ENCODE measurements at places on chromosomes 3 and 15. TPM values are rescaled to one million over a fixed set of nuclear protein-coding genes. Genes with fewer than 3 reads are reported as not detected.

Gene SYNM
- polyA plus RNA-seq = 2.2 TPM

Gene LMOD3
- polyA plus RNA-seq = 0.05 TPM

Gene OR5K2
- polyA plus RNA-seq = 0.81 TPM

Gene SIDT1
- polyA plus RNA-seq = 5.3 TPM

Gene UBL7
- 64.7 TPM for polyA plus RNA-seq

Gene TRPM1
- polyA plus RNA-seq = 0.09 TPM

Gene PROK2
- 0.10 TPM for polyA plus RNA-seq

Gene COMMD2
- 58.7 TPM for polyA plus RNA-seq

Gene KIF15
- polyA plus RNA-seq = 21.6 TPM

Gene STRC
- 1.8 TPM for polyA plus RNA-seq

Gene MYO5C
- polyA plus RNA-seq = 31.9 TPM

GRCh38 chr3:135337192-135337591 is 542.1 kb downstream of the EPHB1 start:
- DNase-seq = no peak

DNA sequence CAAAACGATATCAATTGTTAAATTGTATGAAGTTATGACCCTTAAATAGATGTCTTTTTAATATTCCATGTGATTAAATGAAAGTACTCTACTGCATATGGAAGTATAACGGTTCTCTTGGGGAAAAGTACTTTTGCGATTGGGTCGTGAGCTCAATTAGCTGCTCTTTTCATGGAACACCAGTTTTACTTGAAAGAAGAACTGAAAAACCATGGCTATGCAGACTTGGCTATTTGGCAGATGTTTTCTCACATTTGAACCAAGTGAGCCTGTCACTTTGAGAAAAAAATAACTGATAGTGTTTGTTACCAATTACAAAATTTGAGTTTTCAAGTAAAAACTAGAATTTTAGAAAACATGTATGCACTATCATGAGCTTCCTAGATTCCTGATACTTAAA is 5.9 kb upstream of the INAFM2 start:
- DNase-seq = no peak

DNA sequence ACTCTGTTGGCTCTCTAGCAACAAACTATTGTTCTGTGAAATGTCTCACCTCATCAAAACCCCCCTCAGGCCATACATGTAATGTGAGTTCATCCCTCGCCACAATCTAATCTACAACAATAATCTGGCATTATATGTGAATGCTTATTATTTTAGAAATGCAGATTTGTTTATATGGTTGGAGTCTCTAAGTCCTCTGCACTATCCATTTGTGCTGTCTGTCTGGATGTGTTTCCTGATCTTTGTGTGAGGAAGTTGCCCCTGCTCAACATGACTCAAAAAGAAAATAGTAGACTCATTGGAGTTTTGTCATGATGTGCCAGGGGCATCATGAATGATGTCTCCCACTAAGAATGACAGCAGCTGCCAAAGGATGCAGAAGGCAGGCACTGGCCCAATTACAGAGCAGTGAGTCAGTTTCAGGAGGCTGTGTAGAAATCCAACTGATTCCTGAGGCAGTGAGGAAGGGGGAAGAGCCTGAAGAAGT is 161.6 kb upstream of the PDZRN3 start:
- DNase-seq = no peak

GRCh38 chr3:55519019-55519418 is 31.9 kb upstream of the WNT5A start:
- no peak for DNase-seq

GRCh38 chr3:150450916-150451315 is 42.8 kb downstream of the TSC22D2 start:
- no peak for DNase-seq

DNA sequence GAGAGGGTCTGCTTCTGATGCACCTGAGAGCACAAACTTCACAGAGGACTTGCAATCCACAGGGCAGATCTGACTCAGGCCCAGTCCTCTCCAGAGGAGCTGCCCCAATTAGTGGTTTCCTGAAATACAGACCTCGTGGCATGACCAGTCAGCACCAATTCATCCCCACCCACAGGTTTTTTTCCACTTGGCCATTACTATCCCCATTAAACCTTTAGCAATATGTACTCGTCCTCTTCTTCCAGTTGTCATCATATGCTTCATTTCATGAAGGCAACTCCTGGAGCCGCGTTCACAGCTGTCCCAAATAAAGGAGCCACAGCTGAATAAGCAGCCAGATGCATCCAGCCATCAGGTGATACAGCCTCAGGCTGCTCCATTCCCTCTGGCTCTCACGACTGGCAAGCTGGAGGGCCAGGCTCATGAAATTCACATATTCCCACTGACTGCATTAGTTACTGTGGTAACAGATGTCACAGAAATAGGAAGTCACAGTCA is 163.1 kb downstream of the FMN1 start:
- no peak for DNase-seq

- DNase-seq = no peak
Measured at GRCh38 chr3:52120556-52121463, 33.4 kb downstream of the POC1A start.

GRCh38 chr3:9185046-9185445 is 64.4 kb downstream of the SRGAP3 start:
- no peak for DNase-seq

DNA sequence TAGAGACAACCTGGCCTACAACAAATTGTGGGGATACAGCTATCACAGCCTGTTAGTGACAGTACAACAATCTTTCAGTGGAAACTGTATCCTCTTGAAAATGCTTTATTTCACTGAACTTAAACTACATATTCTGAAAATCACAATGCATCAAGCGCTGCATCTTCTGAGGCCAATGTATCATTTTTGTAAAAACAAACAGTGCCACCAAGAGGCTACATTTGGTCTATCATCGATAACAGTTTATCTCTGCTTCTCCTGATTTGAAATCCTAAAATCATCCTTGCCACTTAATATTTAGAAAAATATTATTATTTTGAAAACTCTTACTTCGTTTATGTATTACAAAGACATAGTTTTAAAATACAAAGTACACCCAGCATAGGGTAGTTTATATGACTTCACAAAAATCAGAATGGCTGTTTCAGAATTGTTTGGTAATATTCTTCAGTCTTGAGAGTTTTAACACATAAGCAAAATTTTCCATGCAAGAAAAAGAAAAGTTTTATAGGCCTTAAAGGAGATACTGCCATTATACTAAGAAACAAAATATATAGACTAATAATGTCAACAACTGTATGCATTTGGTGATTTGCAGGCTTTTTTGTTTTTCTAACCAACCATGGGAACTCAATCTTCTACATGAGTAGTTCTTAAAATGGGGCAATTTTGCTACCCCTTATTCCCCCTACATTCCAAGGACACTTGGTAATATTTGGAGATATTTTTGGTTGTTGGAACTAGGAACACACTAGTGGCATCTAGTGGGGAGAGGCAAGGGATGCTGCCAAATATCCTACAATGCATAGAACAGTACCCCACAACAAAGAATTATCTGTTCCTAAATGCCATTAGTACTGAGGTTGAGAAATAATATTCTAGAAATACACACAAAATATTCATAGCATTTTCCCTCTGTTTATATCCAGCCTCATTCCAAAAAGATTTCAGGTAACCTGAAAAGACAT is 42.3 kb downstream of the WDR72 start:
- DNase-seq = peak; percentile 7

DNA sequence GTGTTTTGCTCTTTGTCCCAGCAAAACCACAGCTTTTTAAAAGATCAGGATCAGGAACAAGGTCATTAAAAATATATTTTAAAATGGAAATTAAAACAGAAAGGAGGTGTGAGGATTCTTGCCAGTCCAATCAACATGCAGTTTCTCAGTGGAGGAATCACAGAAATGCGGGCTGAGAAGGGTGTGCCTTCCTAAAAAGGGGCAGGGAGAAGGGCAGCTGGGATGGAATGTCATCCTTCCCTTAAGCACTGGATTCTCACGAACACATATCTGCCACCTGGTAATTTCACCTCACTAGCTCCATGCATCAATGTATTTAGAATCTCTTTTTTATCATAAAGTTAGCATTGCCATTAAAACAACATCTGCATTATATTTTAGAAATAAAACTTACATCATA is 21.4 kb downstream of the ABI3BP start:
- DNase-seq = no peak

- no peak for DNase-seq
Measured at GRCh38 chr3:142224482-142225072, 808 bp downstream of the GK5 start.

DNA sequence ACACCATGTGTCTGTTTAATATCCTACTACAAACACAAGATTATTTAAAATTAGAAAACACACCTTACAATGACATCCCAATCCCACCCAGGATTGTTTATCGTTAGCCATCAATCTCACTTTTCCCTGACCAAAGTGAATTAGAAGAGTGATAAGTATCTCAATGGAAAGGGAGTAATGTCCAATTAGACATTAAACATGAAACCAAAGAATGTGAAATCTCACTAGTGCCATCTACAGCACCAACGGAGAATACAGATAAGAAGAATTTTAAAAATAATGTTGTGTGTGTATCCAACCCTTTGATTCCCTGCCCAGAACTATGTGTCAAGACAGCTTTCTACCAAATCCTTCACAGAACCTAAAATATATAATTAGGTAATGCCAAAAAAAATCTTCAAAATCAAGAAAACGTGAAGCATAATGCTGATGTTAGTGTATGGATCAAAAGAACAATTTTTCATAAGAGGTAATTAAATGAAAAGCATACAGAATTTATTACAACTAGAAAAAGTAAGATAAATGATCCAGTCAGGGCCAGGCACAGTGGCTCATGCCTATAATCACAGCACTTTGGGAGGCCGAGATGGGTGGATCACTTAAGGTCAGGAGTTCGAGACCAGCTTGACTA is 64.2 kb downstream of the SCAPER start:
- peak; percentile 12 for DNase-seq

GRCh38 chr15:92111751-92112150 is 258.2 kb downstream of the SLCO3A1 start:
- no peak for DNase-seq

- DNase-seq = peak; percentile 36
Measured at GRCh38 chr3:150495563-150496168, 50.6 kb downstream of the SERP1 start.

- DNase-seq = no peak
Measured at GRCh38 chr3:25021816-25022215, 406.2 kb upstream of the RARB start.

GRCh38 chr15:57651445-57651844 is 55.1 kb upstream of the POLR2M start:
- no peak for DNase-seq

- DNase-seq = no peak
Measured at GRCh38 chr3:149701977-149702350, 44.1 kb upstream of the WWTR1 start.

DNA sequence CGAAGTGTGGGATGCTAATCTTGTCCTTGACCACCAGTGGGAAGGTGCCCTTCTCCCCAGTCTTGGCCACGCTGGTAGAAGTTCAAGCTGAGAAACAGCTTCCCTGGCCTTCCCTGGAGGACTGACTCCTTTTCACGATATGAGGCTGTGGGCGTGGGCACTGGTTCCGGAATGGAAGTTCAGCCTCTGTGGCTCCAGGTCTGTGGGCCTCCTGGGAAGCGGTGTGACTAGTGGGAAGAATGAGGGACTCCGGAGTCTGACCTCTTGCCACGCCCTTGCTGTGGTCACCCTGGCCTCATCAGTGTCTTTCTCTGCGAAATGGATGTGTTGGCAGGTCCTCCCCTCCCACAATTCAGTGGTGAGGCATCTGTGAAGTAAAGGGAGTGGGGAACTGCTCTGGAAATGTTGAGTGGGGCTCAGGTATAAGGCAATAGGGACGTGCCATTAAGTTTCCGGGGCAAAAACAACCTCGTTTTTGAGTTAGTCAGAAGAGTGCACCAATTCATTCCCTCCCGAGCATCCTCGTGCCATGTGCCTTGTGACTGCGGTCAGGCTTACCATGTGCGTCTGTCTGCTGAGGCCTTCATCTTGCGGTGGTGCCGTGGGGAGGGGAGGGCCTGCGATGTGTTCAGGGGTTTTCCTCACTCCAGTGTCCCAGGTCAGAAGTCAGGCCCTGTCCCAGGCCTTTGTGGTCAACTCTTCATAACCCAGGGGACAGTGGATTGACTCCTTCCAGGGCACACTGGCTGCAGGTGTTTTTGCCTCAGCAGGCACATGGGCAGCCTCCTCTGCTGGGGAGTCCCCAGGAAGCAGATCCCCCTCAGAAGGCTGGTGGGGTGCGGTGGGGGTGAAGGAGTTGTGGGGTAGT is 11.8 kb upstream of the SEC13 start:
- DNase-seq = no peak

GRCh38 chr15:78306176-78306774 is 6.9 kb upstream of the SKIC8 start:
- DNase-seq = no peak

DNA sequence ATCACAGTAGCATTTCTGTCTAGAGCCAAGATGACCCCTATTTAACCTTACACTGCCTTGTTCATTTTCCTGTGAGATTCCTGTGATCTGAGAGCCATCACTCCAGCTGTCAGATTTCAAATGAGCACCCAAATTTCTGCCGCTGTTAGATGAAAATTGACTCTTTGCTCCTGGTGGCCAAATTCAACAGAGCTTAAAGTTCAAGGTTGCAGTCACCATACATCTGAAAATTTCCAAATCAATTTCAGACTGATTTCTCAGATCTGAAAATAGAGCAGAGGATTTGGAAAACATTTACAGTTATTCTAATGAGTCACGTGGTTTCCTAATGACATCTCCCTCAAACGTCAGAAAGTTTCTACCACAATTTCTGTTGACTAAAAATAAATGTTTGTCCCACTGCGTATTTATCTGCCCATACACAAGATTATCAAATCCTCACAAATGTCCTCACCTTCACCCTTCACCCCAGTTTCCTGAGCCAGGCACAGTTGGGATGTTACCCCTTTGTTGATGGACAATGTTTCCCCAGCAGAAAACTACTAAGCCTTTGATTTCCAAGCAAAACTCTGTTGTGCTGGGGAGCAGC is 16.4 kb downstream of the HDC start:
- no peak for DNase-seq

DNA sequence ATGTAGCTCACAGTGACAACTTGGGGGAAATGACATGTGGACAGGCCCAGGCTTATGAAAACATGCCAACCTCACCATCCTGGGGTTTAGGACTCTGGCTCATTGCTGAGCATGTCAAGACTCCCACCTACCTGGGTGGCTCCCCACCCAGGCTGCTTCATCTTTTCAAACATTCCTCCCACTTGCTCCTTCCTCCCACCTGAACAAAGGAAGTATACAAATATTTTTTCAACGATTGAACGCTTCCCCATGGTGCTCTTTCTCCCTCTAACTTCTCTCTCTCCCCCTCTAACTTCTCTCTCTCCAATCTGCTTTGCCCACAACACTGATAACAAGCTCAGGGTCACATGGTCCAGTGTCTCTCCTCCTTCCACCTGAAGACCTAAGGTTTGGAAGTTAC is 27.7 kb upstream of the CPEB1 start:
- no peak for DNase-seq

GRCh38 chr3:142027735-142028134 is 121.6 kb downstream of the TFDP2 start:
- DNase-seq = peak; percentile 43

- DNase-seq = no peak
Measured at GRCh38 chr3:128068156-128068620, 16.0 kb downstream of the SEC61A1 start.
